ENCODE measurements at places on chromosomes 7 and 10.

DNA sequence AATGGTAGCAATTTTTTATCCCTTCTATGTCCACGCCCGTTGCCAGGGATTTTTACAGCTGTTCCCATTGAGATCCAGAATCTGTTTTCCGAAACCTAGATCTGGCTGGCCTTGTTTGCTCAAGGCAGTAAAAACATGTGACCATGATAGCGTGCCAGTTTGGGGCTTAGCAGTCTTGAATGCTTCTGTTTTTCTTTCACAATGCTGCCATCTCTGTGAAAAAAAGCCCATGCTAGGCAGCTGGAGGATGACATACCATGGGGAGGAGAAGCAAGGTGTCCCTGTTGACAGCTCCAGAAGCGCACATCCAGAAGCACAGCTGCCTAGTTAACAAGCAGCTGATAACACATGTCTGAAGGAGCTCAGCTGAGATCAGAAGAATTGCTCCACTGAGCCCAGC lies 2.2 kb upstream of the ZNF92 start:
- DNase-seq, result no peak

GRCh38 chr7:18552943-18553604 lies 57.5 kb downstream of the HDAC9 start:
- no peak for DNase-seq

DNA sequence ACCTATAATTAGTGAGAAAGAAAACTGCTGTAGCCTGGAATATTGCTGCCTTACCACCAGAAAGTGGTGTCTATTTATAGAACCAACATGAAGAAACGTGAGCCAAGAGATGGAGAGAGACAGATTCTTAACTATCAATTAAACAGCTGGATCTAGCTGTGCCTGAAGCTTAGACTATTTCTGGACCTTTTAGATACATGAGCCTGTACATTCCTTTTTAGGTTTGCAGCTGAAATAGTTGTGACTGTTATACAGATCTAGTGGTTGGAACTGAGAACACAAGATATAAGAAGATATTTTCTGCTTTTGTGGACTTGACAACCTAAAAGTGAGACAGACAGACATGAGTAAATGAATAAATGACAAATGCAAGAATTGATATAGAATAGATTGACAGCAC lies 73.4 kb downstream of the CDK14 start:
- no peak for DNase-seq

DNA sequence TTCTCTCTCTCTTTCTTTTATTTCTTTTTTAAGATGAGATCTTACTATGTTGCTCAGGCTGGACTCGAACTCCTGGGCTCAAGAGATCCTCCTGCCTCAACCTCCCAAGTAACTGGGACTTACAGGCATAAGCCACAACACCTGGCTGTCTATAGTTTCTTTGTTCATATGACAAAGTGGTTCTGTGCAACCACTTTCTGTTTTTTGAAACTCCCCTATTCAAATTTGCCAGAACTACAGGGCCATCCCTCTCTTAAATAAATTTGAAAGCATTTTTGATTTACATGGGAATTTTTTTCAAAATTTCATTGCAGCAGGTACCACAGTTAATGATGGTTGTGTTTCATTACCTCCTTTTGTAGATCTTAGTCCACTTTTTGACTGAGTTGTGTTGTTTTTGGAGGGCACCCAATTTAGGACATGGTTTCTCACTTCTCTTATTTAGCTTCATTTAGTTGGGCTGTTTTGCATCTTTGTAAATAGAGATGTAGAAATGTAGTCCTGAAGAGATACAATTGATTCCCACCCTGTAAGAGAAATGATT lies 119.2 kb downstream of the LRRC4 start:
- no peak for DNase-seq

DNA sequence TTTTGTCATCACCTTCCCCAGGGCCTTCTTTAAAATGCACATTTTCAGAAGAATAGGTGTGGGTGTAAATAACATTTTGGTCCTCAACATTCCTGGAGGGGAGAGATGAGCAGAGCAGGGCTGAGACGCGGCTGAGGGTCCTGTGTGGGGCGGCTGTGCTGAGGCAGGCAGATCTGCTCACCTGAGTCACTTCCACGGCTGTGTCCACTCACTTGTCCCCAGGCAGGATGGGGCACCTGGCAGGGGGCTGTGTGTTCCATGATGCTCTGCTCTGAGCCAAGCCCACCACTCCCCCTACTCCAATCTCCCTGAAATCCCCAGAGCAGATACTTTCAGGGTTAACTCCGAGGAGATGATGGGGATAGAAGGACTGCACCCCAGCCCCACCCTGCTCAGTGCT lies 93.8 kb downstream of the GLRX3 start:
- DNase-seq, result no peak

DNA sequence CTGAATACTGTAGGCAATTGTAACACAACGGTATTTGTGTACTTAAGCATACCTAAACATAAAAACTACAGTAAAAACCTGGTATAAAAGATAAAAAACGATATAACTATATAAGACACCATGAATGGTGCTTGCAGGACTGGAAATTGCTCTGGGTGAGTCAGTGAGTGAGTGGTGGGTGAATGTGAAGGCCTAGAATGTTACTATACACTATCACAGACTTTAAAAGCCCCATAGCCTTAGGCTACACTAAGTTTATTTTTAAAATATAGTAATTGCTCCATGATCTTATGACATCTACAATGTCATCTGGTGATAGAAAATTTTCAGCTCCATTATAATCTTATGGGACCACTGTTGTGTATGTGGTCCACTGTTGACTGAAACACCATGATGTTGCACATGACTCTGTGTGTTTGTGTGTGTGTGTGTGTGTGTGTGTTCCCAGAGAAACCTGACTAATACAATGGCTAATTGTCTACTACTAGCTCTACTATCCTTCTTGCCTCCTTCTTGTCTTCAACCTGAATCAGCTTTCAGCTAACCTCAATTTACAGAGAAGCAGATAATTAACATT lies 27.6 kb upstream of the PRPF18 start:
- DNase-seq, result no peak

DNA sequence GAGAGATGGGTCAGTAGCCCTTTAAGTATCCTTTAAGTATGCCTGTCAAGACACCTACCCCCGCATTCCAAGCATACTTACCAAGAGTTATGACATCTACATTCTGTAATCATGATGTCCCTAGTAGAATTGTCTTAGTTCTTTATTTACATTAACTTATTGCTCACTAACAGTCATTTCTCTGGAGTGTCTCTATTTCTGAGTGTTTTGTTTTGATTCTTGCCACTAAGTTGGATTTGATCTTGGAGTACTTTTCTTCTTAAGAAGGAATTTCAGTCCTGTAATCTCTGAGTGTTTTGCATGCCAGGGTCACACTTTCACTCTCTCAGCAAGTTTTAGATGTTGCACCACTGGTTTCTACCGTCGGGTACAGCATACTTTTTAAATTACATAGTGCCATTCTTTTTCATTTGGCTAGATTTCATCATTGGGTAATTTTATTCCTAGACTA lies 1053.9 kb downstream of the KCNMA1 start:
- no peak for DNase-seq

DNA sequence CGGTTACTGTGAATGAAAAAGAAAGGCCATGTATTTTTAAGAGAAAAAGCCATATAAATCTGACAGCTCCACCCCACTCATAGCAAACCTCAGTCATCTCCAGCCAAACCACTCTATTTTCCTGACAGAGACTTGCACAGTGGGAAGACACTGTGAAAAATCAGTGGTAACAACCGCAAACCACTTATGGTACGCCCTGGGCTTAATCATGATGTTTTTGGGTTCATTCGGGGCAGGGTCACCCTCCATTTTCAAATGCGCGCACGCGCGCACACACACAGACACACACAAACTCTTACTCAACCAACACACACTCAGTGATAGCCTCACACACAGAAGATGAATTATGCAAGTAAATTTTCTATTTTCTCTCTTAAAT lies 82.1 kb upstream of the HPS1 start:
- DNase-seq, result no peak

DNA sequence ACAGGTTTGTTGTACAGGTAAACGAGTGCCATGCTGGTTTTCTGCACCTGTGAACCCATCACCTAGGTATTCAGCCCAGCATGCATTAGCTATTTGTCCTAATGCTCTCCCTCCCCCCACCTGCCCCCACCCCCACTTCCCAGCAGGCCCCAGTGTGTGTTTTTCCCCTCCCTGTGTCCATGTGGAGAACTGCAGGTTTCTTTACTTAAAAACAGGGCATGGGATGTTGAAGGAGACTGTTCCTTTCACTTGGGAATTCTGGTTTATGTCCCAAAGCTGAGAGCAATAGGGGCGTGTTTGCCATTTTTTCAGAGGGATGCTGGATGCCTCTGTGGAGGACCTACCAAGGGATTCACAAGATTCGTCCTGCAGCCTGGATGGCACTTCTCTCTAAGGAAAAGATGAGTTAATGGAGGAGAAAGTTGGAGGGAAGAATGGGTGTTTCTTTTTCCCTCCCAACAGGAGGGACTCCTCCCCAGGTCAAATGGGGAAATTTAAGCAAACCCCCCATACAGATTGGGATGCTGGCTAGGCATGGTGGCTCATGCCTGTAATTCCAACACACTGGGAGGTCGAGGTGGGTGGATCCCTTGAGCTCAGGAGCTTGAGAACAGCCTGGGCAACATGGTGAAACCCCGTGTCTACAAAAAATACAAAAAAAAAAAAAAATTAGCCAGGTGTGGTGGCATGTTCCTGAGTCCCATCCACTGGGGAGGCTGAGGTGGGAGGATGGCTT lies 136.0 kb downstream of the GALNT17 start:
- no peak for DNase-seq

DNA sequence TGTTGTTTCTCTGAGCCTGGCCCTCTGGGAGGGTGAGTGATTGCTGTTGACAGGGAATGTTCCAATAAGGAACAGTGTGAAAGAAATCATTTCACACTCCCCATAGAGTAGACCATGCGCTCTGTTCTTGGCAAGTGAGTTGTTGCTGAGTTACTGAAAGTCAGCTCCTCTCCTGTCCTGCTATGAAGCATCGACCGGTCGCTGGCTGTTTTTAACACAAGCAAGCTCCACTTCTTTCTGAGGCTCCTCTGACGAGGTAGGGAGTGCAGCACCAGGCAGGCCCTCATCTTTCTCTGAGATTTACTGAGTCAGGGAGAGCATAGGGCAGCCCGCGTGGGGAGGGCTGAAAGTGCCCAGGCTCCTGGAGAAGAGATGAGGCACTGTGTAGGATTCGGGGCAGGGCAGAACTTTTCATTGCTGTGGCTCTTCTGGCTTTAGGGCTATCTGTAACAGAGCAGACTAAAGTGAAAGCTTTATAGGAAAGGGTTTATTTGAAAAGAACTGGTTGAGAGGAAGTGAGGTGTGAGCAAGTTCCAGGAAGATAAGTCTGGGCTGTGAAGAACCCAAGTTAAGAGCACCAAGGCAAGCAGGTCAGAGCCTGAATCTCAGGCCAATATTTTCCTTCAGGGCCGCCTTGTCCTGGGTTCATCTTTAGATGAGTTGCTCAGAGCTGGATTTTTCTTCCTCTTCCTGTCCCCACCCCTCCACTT lies 332.2 kb downstream of the CCSER2 start:
- DNase-seq, result no peak

GRCh38 chr10:28587970-28588290 lies 55.0 kb downstream of the WAC start:
- no peak for DNase-seq

- no peak for DNase-seq
Observed at GRCh38 chr7:124764847-124765400, 668 bp downstream of the GPR37 start.

DNA sequence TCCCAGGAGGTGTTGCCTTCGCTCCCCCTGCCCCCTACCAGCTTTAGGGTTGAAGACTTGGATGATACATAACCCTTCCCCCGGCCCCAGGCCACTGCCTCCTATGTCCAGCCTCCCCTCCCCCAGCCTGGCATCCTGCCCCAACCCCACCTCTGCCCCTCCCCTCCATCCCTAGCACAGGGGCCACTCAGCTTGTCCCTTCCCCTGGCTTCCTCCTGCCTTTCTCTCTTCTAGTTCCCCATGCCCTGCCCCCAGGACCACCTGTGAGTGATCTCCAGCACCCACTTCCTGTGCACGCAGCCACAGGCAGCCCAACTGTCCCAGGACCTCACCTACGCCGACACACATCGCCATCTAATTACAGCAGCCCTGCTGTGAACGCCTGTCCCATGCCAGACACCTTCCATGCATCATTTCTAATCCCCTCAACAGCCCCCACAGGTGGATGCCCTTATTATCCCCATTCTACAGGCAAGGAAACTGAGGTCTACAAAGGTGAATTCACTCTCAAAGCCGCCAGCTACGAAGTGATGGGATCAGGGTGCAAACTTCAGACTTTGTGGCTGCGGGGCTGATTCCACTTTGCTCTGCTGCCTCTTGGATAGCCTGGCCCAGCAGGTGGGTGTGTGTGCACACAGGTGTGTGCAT lies 82.4 kb upstream of the CHST15 start:
- DNase-seq, result no peak

DNA sequence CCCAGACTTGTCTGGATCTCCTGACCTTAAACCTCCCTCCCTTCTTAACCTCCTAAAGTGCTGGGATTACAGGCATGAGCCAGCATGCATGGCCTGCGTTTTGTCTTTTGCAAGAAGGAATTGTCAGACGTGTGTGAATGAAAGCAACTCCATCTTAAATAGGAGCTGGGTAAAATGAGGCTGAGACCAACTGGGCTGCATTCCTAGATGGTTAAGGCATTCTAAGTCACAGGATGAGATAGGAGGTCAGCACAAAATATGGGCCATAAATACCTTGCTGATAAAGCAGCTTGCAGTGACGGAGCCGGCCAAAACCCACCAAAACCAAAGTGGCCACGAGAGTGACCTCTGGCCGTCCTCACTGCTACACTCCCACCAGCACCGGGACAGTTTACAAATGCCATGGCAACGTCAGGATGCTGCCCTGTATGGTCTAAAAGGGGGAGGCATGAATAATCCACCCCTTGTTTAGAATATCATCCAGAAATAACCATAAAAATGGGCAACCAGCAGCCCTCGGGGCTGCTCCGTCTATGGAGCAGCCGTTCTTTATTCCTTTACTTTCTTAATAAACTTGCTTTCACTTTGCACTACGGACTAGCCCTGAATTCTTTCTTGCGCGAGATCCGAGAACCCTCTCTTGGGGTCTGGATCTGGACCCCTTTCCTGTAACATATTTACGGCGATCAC lies 41.2 kb upstream of the SDK1 start:
- DNase-seq, result no peak

GRCh38 chr10:48224979-48225560 lies 49.4 kb downstream of the FRMPD2 start:
- no peak for DNase-seq

Measured in effector memory CD4-positive, alpha-beta T cell (primary cell).